ENCODE measurements at places on chromosomes 6 and 20.

- DNase-seq: no peak
Measured at GRCh38 chr6:52535711-52536423, 41.0 kb downstream of the TRAM2 start.

DNA sequence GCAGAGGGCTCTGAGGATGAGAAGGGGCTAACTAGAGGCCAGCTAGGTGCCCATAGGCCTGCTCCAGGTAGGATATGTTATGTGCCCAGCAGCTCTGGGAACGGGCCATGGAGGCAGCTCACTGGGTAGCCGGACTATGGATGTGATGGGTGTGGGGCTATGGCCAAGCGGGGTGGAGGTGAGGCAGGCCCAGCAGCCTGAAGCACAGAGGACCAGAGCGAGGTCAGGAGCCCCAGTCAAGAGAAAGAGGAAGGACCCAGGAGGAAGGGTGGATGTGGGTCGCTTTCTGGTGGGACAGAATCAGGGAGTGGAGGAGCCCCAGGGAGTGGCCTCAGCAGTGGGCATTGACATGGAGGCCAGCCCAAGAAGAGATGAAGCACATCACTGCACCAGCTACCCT, 117.9 kb upstream of the MLN start:
- DNase-seq: no peak

GRCh38 chr6:35557239-35557638, 44.5 kb upstream of the TULP1 start:
- no peak for DNase-seq

DNA sequence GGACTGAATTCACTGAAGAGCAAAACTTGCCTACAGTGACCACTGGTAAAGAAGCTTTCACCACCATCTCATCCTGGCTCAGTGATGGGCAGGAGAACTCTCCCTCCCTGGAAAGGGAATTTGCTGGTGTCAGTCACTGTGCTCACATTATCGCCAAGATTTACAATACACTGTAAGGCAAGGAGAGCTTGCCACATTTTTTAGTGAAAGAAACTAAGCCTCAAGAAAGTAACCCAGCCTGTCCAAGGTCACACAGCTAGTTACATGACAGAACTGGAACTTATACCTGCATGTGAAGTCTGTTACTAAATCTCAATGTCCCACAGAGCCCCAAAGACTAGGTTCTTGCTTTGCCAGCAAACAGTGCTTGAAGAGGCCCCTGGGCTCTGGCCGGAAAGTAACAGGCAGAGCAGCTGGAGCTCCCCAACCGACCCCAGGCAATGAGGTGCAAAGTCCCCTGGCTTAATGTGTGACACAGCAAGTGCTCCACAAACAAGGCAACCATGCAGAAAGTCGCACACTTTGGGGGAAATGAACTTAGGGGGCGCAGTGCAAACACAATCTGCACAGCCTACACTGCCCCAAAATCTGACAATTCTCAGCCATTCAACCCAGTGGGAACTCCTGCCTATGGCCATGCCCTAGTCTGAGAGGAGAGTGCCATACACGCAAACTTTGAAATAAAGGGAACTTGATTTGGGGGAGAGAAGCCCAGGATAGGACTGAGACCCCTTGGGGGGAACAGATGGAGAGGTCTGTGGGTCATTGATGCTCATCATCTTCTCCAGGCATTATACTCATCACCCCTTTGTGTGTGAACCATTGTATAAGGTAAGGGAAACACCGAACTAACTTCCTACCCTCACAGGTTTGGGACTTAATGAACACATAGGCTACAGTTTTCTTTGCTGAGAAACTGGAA, 1.9 kb downstream of the BCL2L1 start:
- no peak for DNase-seq

GRCh38 chr6:78615430-78615904, 251.9 kb upstream of the IRAK1BP1 start:
- DNase-seq: no peak

DNA sequence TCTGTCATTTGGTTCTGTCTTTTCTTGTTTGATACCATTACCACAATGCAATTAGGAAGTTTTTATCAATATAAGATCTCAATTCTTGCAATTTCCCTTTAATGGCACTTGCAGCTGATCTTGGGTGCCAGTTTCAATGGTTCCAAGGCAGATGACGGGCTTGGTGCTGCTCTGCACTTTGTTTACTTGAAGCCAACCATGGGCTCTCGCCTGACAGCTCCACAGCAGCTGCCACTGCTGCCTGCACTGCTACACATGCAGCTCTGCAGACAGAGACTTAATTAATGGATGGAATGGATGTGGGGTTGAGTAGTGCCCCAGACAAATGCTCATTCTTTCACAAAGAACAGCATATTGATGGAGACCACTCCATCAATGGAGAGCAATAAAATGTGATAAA, 1024.3 kb upstream of the EPHA7 start:
- no peak for DNase-seq

DNA sequence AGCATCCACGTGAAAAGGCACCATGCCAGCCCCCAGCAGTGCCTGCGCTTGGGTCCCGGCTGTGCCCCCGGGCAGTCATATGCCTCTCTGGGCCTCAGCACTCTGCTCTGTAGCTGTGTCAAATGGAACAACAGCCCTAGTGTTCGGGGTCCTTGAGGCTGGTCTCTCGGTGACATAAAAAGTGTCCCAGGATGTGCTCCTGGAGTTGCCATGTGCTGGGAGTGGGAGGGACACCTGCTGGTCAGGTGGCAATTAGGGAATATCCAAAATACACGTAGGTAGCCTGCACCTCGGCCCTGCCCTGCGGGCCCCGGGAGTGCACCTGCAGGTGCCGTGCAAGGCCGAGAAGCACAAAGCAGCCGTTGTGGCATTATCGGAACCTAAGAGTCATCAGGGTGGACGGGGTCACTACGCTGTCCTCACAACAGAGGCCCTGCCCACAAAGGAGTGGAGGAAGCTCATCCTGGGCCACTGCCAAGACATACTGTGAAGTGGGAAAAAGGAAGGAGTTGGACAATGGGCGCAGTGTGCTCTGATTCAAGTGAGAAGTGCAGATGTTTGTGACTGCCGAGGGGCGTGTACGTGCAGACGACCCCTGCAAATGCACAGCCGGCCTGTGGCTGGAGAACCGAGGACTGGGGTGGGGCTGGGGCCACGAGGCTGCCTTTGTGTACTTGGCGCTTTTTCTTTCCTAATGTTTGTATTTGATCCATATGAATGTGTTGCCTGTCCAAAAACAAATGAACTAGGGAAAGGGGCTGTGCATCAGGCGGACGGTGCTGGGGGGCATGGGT, 24.6 kb downstream of the SLCO4A1 start:
- no peak for DNase-seq

GRCh38 chr6:151001387-151002056, 136.0 kb downstream of the MTHFD1L start:
- no peak for DNase-seq

GRCh38 chr6:1080453-1081337, 231.2 kb upstream of the FOXQ1 start:
- DNase-seq: no peak

GRCh38 chr6:127933852-127934840, 33.3 kb upstream of the THEMIS start:
- no peak for DNase-seq

DNA sequence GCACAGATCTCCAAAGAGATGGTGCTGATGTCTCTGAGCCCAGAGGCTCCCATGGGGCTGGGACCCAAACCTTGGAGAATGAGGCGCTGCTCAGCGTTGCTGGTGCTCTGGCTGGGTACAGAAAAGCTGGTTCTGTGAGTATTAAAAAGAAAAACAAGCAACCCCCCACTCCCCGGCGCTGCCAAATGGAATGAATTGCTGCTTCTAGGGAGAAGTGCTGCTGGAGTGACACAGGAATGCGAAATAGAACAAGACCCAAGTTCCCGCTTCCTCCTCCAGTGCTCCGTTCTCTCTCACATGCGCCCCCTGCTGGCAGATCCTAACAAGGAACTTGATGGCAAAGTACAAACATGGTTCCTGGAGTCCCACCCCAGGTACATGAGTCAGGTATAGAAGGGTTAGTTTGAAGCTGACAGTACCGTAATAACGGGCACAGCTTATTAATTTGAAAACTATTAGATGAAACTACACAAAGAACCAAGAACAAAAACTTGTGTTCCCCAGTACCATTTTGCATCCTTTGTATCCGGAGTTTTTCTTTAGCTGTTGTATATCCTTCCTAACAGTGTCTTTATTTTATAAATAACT, 2.1 kb upstream of the DDX27 start:
- DNase-seq: peak; percentile 32

GRCh38 chr20:19756761-19757486, 1.1 kb upstream of the RIN2 start:
- DNase-seq: no peak
